Large intestine (tissue), 12 donors: ENCODE measurements at places on chromosomes 11 and 22.

DNA sequence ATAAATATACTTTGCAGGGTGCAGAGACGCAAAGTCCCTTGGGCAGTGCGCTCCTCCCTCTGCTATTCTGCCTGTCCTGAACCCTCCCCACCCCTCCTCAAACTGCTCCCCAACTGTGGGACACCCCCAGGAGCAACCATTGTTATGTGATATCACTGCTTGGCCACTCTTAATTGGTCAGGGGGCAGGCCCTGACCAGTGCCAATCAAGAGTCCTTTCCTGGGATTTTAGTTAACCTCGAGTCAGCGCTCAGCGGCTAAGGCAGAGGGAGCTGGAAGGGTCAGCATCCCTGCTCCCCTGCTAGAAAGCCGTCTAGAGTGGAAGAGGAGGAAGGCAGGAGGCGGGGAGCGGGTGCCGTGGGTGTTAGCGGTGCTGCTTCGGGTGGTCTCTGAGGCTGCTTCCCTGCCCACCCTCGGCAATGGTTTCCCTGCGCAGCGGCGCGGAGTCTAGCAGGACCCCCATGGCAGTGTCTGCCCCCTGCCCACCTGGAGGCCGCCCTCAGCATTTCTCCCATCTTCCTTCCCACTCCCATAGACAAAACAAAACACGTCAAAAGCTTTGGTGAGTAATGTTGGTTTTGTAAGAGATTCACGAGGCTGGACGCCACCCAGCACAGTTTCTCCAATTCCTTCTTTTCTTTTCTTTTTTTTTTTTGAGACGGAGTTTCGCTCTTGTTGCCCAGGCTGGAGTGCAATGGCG is 38.4 kb upstream of the A4GALT start:
- DNase-seq, result no peak

DNA sequence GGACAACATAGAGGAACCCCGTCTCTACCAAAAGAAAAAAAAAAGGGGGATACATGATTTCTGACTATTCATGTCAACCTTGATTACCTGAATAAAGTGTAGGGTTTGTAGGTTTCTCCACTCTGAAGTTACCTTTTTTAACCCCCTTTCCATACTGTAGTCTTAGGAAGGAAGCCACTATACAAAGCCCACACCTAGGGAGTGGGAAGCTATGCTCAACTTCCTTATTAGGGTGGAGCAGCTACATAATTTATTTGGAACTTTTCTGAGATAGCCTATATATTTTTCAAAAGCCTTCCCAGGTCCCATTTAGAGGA is 582 bp upstream of the ATP6V1E1 start:
- no peak for DNase-seq

- DNase-seq, result no peak
These were observed 35.9 kb downstream of the ST3GAL4 start for GRCh38 chr11:126391286-126391954.

DNA sequence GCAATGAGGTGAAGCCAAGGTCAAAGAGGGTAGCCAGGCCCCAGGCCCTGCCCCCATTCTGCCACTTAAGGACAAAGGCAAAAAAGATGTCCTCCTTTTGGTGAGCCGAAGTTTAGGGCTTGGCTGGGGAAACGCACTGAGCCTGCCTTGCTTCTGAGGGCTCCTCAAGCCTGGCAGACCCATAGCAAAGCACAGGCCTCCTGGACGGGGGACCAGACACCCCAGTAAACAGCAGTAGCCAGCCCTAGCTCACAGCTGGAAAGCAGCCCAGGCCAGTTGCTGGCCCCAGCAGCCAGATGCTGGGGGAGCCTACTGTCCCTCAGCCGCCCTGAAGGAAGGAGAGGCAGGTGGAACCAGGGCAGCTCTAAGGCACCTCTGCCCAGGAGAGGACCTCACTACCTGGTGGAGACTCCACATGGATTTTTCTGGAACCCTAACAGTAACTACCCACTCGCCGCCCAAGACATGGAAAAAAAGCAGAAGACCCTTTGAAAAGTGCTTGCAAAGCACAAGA is 3.8 kb upstream of the PYGM start:
- DNase-seq, result no peak

- DNase-seq, result no peak
These were observed 400.7 kb downstream of the TMEM135 start for GRCh38 chr11:87438416-87438815.

- DNase-seq, result no peak
These were observed 182.8 kb downstream of the WNT11 start for GRCh38 chr11:76023236-76024068.

DNA sequence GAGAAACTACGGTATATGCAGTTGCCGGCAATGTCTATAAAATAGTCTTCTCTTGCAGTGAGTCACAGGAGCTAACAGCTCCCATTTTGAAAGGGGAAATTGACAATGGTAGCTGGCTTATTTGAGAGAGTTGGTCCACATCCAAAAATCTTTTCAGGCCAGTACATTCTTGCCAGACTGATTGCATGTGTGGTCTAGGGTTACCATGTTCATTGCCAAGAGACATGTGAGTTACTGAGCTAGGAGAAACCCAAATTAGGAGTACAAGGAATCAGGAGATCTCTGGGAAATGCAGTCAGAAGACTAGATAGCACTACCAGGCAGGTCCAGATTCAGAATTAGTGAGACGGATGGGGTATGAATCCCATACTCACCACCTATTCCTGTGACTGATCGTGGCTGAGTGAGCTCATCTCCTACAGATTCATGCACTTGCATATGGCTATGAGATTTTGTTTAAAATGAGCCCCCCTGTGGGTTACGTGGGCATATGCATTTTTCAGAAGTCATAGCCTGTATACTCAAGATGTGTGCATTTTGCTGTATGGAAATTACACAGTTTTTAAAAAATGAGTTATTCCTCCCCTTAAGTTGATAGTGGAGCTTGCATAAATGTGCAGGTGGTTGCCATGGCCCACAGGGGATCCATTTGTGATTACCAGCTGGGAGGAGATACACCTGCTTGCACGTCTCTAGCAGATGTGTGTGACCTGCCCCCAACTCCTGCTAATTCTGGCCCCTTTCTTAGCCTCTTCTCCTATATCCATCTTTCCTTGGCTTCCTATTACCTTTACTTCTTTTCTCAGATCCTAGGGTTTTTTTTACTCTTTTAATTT is 102.7 kb downstream of the COMMD9 start:
- no peak for DNase-seq

DNA sequence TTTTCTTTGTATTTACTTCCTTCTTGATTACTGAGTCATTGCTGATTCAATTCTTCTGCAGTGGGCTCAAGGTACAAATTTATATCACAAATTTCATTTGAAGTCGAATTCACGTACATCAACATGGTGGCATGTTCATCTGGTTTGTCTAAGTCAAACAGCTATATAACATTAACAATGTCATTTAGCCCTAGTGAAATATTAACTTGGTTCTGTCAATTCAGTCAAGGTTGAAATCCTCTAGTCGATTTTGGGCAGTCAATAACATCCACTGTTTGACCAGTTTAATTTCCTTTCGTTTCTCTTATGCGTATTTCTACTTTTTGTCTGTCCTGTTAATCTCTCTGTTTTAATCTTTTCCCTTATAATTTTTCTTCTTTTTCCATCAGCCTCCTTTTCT is 4.1 kb upstream of the ATXN10 start:
- DNase-seq, result no peak

- DNase-seq, result no peak
These were observed 873.8 kb downstream of the BRD1 start for GRCh38 chr22:48953830-48954229.

DNA sequence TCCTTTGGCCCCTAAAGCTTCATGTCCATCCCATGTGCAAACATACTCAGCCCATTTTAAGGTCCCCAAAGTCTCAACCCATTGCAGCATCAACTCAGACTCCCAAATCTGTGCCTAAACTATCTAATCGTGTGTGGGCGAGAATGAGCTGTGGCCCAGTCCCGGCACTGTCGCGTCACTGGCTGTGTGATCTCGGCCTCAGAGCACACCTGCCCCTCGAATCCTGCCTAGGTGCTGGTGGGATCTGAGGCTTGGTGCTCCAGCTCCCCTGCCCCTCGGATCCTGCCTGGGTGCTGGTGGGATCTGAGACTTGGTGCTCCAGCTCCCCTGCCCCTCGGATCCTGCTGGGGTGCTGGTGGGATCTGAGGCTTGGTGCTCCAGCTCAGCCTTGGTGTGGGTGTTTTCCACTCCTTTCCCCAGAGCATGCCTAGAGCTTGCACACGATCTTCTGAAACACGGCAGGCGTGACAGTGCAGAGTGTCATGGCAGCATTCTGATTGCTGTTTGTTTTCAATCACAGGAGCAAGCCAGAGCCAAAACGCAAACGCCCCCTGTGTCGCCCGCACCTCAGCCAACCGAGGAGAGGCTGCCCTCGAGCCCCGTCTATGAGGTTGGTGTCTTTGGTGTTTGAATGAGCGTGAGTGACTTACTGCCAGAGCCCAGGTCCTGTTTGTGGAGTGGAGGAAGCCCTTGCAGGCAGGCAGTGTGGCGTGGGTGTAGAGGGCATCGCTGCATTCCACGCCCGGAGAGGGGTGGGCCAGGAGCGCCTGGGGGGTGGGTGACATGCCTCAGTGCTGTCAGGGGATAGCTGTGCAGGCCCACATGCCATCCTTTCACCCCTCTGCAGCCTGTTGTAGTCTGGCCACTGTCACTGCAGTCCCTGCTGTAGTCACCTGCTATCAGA is 32.6 kb downstream of the CTTN start:
- DNase-seq, result no peak

GRCh38 chr22:29926057-29926456 is 43.1 kb downstream of the MTMR3 start:
- no peak for DNase-seq

DNA sequence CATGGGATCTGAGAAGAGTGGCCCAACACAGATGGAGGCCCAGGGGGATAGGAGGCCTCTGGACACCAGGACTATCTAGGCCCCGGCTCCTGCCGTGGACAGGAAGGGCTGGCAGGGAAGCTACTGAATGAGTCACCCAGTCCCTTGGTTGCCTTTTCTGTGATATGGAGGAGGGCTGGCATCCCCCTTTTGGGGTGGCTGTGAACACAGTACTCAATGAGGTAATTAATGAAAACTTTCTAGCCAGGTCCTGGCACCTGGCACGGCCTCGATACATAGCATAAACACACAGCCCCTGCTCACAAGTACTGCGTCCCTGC is 163.2 kb downstream of the CHST1 start:
- DNase-seq, result no peak

DNA sequence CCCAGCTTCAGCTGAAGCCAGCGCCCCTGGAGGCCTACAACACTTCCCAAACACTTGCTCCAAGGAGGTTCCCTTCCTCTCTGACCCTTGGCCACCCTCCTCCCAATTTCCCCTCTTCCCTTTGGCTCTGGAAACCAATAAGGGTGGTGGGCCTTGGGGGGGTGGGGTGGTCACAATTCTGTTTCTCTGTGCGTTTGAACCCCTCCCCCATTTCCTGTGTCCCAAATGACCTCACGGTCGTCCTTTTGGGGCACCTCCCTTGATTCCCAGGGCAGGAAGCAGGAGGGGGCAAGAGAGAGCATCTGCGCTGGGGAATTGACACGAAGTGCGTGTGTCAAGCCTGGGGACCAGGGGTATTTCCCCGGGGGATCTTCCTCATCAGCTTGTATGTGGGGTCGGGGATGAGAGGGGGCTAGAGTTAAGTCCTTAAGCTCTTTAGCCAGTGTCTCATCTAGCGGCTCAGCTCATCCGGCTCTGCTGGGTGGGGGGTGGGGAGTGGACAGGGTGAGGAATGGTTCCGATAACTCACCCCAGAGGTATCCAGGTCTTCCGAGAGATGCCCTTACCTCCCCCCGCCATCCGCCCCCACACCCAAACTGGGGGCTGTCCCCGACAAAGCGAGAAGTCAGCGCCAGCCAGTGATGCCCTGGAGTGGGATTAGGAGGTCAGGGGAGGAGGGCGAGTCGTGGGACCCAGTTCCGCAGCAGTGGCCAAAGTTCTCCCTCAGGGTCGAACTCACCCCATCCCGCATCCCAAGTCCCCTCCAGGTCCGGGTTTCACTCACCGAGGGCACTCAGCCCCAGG is 587 bp downstream of the ESAM start:
- DNase-seq, result no peak

GRCh38 chr11:13216019-13216710 is 61.4 kb upstream of the BMAL1 start:
- DNase-seq, result no peak

- DNase-seq, result peak; percentile 33
These were observed 408.2 kb upstream of the CCDC90B start for GRCh38 chr11:83694191-83694910.

GRCh38 chr11:94793822-94794221 is 25.7 kb downstream of the AMOTL1 start:
- no peak for DNase-seq

- no peak for DNase-seq
These were observed 54.6 kb downstream of the KCNA4 start for GRCh38 chr11:29962243-29962642.

DNA sequence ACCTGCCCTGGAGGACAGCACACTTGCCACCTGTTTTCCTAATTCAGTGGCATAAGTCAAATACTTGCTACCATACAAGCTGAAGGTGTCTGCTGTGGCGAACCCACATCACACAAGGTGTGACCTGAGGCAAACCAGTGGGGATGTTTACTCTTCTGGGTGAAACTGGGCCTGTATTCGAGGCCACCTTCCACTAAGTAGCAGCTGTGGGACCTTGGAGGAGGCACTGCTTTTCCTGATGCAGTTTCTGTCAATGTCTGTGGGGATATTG is 927.4 kb downstream of the BRD1 start:
- no peak for DNase-seq

- DNase-seq, result no peak
These were observed 5.9 kb upstream of the MRGPRG start for GRCh38 chr11:3224401-3225057.

DNA sequence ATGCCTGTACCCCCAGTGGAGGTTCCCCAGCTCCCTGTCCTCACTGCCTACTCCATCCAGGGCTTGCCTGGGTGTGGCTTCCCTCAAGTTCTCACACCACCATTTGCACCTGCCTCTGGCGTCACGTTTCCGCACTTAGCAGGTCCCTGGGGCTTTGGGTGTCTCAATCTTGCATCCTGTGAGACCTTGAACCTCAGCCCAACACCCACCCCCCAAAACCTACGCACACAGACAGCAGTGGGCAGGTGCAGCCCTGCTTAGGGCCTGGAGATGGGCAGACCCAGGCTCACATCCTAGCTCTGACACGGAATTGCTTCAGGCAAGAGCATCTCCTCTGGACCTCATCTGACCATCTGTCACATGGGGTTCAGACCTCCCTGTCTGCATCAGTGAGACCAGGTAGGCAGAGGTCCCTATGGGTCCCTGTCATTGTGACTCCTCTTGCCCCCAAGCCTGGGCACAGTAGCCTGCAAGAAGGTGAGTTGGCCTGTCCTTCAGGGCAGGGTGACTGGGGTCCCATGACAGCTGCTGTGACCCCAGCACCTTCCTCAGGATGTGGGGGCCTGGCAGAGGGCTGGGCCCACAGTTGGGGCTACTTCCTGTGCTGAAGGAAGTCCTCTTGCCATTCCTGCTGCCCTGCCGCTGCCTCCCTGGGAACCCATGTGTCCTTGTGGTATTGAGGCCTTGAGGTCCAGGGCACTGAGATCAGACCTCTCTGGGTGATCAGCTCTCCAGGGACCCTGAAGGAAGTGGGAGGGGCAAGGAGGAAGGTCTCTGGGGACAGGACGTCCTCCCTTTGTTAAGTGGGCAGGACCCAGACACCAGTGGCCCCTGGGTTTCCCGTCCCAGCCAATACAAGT is 2.0 kb downstream of the SIPA1 start:
- no peak for DNase-seq

- DNase-seq, result no peak
These were observed 17.9 kb downstream of the BPIFC start for GRCh38 chr22:32446321-32446720.

- DNase-seq, result no peak
These were observed 193.5 kb upstream of the SNX19 start for GRCh38 chr11:131109790-131110189.
